ENCODE measurements at places on chromosomes 1 and 21.

GRCh38 chr1:26031611-26032220 lies 10.1 kb downstream of the EXTL1 start:
- no peak for DNase-seq

- no peak for DNase-seq
Observed at GRCh38 chr1:214003233-214003632, 15.5 kb downstream of the PROX1 start.

DNA sequence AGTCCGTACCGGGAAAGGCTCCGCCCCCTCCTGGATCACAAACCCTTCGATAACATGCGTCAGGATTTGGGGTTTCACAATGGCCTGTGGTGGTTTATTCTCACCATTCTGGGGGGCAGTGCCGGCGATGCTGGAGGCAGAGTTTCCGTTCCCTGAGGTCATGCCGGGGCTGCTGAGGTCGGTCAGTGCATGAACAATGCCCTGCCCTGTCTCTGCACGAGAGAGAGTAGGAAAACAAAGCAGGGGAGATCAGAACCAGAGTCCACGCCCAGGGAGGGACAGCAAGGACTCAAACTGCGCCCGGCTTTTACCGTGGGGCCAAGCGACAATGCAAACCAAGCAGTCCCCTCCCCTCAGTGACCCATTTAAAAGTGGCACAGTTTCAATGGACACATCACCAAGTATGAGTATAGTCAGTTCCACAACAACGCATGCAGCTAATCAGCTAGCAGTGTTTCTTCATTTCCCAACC lies 13.2 kb upstream of the A3GALT2 start:
- DNase-seq: no peak

GRCh38 chr21:23664193-23664694 lies 1943.0 kb downstream of the MRPL39 start:
- no peak for DNase-seq

DNA sequence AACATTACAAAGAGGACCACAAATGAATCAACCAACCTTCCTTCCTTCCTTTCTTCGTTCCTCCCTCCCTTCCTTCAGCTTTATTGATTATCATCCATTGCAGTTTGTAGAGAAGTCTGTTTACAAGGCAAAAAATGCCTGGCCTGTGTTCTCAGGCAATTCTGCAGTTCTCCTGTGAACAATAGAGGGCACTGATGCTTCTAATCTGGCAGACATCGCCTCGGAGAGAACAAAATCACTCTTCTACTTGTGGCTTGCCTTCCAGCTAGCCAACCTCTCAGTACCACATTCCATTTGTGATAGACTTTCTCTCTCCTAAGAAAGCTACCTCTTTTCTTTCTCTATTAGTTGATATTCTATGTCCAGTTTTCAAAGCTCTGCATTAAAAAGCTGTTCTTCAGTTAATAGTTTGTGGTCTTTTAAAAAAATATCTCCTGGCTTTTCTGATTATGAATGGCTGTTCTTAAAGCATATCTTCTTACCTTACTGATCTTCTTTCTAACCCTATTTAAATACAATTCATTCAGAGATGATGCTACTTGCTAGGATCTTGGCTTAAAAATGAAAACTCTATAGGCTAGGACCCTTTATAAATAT lies 26.9 kb upstream of the ESRRG start:
- DNase-seq: no peak

Measured in memory B cell (primary cell).